ENCODE measurements at places on chromosomes 6 and 20. TPM values are rescaled to one million over a fixed set of nuclear protein-coding genes. Genes with fewer than 3 reads are reported as not detected.

Gene RBPJL
- not detected for total RNA-seq

Gene PRL
- total RNA-seq, result not detected

DNA sequence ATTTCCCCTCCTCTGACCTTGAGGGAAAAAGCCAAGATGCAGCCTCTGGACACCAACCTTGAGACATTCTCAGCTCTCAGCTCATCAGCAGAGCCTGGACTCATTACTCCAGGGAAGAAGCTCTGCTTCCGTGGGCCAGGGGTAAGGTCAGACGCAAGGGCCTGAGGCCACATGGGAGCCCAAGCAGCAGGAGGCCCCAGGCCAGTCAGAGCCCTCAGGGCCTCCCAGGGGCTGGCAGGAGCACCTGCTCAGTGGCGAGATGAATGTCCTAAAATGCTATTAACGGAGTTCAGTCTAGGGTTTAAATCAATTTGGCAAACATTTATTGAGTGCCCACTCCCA, 208.6 kb downstream of the ERMARD start:
- H3K27ac ChIP-seq, result no peak overlapping the region
- no peak overlapping the region for H3K4me3 ChIP-seq
- peaks cover 25% of the 10 kb centered on the region for H3K27me3 ChIP-seq
- no peaks in the 10 kb centered on the region for H3K4me1 ChIP-seq
- H3K36me3 ChIP-seq, result no peaks in the 10 kb centered on the region

DNA sequence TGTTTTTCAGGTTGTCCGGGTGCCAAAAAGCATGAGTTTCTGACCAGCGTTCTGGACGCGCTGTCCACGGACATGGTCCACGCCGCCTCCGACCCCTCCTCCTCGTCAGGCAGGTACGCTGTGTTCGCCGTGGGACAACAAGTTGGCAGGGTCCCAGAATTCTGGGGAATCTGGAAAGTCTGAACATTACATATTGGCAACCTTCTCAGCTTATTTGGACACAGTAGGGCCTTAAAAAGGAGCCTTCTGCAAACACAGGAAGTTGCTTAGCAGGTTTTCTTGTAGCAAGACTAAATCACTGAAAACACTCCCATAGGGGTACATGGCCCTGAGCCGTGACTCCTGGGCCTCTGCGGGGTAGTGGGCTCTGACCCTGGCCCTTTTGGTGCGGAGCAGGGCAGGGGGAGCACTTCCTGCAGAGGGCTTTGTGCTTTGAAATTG, 209.7 kb downstream of the SMOC2 start:
- H3K27me3 ChIP-seq, result no peaks in the 10 kb centered on the region
- no peak overlapping the region for H3K4me3 ChIP-seq
- no peaks in the 10 kb centered on the region for H3K36me3 ChIP-seq
- no peak for DNase-seq
- H3K27ac ChIP-seq, result no peak overlapping the region

DNA sequence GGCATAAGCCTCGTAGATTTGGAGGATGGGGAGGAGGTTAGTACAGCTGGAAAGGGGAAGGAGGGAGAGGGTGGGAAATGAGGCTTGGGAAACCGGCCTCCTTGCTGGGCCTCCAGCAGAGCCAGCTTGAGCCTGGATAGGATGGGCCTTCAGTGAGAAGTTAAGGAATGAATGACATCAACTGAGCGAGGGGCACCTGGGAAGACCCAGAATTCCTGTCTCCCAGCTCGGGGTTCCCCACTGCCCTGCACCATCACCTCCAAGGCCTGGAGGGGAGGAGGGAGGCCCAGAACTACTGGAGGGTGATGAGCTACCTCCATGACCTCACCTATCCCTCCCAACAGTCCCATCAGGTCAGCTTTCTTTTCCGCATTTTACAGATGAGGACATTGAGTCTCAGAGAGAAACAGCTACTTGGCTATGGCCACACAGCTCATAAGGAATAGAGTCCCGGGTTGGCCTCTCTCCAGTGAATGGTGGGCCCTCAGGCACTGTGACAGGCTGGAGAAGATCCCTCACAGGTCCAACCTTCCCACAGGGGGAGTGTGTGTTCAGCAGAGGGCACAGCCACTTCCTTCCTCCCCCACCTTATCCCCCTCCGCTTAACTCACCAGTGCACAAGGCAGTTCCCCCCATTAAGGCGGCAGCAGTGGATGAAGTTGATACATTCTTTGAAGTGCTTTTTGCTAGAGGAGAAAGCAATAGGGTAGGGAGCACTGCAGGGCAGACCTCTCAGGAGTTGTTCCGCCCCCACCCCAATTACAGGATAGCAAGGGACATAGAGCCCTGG, 6.8 kb downstream of the DUSP15 start:
- no peaks in the 10 kb centered on the region for H3K36me3 ChIP-seq
- 0 out of 2 replicates have a peak, but pooled peaks cover 3% of the 10 kb centered on the region for H3K4me1 ChIP-seq
- peaks cover 47% of the 10 kb centered on the region for H3K27me3 ChIP-seq

GRCh38 chr6:4714961-4715501, 61.2 kb upstream of the CDYL start:
- no peak for DNase-seq
- no peaks in the 10 kb centered on the region for H3K36me3 ChIP-seq
- no peaks in the 10 kb centered on the region for H3K4me1 ChIP-seq
- no peak overlapping the region for H3K4me3 ChIP-seq

DNA sequence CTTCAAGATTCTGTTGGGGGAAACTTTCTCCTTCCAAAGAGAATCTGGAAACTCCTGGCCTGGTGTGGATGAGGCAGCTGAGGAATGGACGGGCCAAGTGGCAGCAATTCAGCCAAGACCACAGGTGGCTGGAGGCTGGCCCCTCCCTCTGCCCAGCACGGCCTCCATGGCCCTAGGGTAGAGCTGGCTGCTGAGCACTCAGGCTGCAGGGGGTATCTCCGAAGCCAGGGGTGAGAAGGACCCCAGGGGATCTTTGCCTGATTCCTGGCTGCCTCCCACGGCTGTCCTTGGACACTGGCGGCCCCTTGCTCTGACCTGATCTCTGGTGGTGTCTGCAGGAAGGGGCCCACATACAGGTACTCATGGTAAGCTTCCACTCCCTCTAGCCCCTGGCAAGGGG, 39.0 kb downstream of the GRM4 start:
- peaks cover 24% of the 10 kb centered on the region for H3K27me3 ChIP-seq
- H3K4me1 ChIP-seq, result no peaks in the 10 kb centered on the region
- no peak overlapping the region for H3K4me3 ChIP-seq

Gene DNAH8
- not detected for total RNA-seq

Gene TAAR9
- not detected for total RNA-seq

DNA sequence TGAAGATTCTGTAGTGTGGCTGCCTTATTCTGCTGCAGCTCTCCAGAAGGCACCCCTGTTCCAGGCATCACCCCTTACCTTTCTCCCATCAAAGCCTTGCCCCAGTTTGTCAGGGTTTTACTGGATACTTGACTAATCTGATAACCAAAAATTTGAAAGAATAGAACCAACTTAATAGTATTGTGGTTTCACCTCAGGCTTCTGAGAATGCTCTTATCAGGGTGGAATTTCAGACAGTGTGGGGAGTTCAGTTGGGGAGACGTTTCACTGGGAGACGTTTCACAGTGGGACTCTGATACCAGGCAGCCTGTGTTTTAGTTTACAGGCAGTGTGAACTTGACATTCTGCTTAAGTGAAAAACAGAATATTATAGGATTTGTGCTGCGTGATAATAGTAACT, 50.5 kb downstream of the SCAND1 start:
- H3K27me3 ChIP-seq, result no peaks in the 10 kb centered on the region
- no peak overlapping the region for H3K27ac ChIP-seq
- peaks cover 15% of the 10 kb centered on the region for H3K36me3 ChIP-seq
- DNase-seq, result no peak
- peaks cover 17% of the 10 kb centered on the region for H3K4me1 ChIP-seq

DNA sequence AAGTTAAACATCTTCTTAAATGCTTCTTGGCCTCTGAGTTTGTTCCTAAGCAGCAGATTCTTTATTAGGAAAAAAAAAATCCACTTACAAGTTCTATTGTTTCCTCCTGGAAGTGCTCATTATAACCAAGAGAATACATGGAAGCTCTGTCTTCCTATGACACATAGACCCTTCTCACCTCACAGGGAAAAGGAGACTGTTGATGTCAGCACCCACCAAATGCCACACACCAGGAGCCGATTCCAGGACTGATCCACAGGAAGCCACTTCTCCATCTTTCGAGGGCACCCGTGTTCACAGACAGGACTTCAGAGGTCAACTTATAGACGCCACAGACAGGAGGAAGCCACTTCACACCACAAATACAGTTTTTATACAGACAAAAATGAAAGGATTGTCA, 13.4 kb upstream of the BNIP5 start:
- peak overlapping the region; percentile 77 for H3K27ac ChIP-seq
- no peaks in the 10 kb centered on the region for H3K36me3 ChIP-seq
- H3K27me3 ChIP-seq, result no peaks in the 10 kb centered on the region
- H3K4me1 ChIP-seq, result peaks cover 20% of the 10 kb centered on the region
- DNase-seq, result no peak

DNA sequence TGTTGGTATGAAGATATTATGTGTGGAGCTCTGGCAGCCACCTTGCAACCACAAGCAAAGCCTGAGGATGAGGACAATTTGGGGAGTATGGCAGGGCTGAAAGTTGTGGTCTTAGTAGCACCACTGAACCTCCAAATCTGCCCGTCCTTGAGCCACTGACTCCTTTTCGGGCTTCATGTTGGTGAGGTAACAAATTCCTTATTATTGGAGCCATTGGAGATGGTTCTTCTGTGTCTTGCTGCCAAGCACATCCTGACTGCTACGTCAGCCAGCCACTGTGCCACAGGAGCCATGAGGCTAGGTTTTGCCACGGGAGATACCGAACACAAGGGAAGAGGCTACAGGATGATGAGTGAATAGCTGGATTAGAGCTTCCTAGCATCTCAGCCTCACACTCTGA, 201.6 kb downstream of the BMP7 start:
- no peak overlapping the region for H3K27ac ChIP-seq
- peaks cover 25% of the 10 kb centered on the region for H3K27me3 ChIP-seq
- DNase-seq, result no peak
- no peaks in the 10 kb centered on the region for H3K36me3 ChIP-seq
- H3K4me3 ChIP-seq, result no peak overlapping the region
- 0 out of 2 replicates have a peak, but pooled peaks cover 11% of the 10 kb centered on the region for H3K4me1 ChIP-seq

DNA sequence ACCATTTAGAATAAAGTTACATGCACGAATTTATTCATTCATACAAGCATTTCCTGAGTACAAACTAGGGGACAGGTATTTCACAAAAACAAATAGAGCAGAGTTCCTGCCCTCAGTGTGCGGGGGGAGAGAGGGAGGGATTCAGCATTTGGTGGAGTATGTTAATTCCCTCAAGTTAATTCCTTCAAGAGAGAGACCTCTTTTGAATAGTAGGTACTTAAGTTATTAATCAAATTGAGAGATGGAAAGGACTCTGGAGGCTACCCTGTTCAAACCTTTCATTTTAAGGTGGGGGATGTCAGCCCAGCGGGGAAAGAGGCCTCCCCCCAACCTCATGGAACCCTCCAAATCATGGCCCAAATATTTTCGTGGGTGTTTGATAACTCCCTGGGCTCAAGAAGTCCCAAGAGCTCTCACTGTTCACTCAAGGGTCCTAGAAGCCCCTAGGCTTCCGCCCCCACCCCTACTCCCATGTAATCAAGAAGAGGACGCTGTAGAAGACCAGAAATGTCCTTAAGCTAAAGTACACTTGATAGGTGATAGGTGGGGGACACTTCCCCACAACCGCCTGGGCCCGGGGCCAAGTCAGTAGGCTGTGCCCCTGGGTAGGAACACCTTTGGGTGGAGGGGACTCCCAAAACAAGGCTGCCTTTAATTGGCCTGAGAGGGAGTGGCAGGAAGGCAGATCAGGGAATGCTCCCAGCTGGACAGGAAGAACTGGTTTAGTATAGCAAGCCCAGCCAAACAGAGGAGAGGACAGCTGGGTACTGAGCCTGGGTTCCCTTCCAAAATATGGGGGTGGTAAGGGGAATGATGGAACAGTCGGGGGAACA, 2.9 kb downstream of the SDC4 start:
- no peaks in the 10 kb centered on the region for H3K27me3 ChIP-seq
- peaks cover 53% of the 10 kb centered on the region for H3K4me1 ChIP-seq
- H3K4me3 ChIP-seq, result peak overlapping the region; percentile 99
- peak overlapping the region; percentile 99 for H3K27ac ChIP-seq

Gene CD93
- total RNA-seq, result not detected

Gene SYCP2
- total RNA-seq, result 0.22 TPM

Gene BMP2
- total RNA-seq, result 0.38 TPM

Gene L3MBTL1
- 1.3 TPM for total RNA-seq

GRCh38 chr20:38222923-38223742, 37.4 kb downstream of the KIAA1755 start:
- H3K4me3 ChIP-seq, result no peak overlapping the region
- H3K36me3 ChIP-seq, result no peaks in the 10 kb centered on the region
- H3K27me3 ChIP-seq, result no peaks in the 10 kb centered on the region
- H3K27ac ChIP-seq, result no peak overlapping the region
- DNase-seq, result no peak

Gene RNASET2
- 34.4 TPM for total RNA-seq

DNA sequence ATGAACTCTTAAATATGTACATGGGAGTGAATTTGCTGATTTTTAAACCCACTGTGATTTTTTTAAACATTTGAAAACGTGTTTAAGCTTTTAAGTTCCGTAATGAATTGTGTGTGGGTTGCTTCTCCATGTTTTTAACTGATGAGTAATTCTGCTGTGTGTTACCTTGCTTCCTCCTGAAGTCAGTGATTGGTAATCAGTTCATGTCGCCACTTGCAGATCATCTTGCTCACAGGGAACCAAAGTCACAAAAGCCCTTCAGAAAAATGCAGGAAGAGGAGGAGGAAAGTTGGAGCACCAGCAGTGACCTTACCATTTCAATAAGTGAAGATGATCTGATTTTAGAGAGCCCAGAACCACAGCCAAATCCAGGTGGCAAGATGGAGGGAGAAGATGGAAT, 36.7 kb downstream of the KIZ start:
- no peaks in the 10 kb centered on the region for H3K4me1 ChIP-seq
- H3K27me3 ChIP-seq, result no peaks in the 10 kb centered on the region
- H3K4me3 ChIP-seq, result no peak overlapping the region
- peaks cover 20% of the 10 kb centered on the region for H3K36me3 ChIP-seq

- no peak for DNase-seq
- H3K36me3 ChIP-seq, result peaks cover 18% of the 10 kb centered on the region
- no peaks in the 10 kb centered on the region for H3K27me3 ChIP-seq
Observed at GRCh38 chr20:45843506-45843905, 9.9 kb downstream of the SNX21 start.

Gene CLPSL2
- total RNA-seq, result not detected

GRCh38 chr20:55977690-55978459, 27.4 kb downstream of the CBLN4 start:
- H3K4me3 ChIP-seq, result no peak overlapping the region
- H3K27me3 ChIP-seq, result no peaks in the 10 kb centered on the region
- DNase-seq, result no peak
